Ovary (tissue), 10 donors: ENCODE measurements at places on chromosomes 3 and 15. TPM values are rescaled to one million over a fixed set of nuclear protein-coding genes. Genes with fewer than 3 reads are reported as not detected.

- no peak for DNase-seq
Measured at GRCh38 chr15:39846108-39846507, 63.5 kb upstream of the FSIP1 start.

- no peak for DNase-seq
Measured at GRCh38 chr3:52313774-52314188, 2.3 kb upstream of the DNAH1 start.

DNA sequence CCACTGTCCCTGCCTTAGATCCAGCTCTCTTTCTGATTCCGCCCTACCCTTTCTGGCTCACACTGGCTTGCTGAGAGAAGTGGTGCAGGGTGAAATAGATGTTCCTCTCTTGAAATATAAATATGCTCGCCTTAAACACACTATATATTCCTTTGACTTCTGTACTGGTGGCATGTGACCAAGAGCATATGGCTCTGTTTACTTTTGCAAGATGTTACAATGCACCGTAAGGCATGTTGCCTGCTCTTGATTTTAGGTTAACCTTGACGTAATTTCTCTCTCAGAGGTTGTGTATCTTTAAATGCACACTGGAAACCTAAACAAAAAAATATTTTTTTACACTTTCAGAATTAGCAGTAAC, 749 bp downstream of the RSRC1 start:
- no peak for DNase-seq

DNA sequence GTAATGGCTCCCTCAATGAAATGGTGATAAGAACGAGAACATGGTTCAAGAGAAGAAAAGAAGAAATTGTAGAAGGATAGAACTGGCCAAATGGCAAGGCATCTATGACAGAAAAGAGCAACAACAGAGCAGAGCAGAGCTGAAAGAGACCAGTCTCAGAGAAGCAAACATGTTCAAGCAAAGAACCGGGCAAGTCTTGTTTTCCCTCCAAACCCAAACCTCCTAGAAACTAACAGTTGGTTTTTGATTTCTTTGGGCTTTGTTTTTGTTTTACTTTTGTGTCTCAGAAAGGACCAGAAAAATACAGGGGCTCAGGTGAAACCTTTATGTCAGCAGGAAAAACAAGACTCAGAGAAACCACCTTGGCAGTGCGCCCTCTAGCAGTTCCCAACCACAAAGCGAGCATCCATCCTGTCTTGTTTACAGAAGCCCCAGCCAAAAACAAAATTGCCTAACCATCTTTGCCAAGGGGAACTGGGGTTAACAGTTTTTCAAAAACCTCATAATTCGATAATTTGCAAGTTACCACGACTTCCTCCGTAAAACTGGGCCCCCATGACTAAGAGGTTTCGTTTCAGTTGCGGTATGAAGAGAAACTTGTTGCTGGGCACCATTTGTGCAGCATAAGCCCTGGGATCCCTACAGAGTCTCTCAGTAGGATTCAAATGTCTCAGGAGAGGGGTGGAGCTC, 159.2 kb upstream of the SLC24A5 start:
- DNase-seq, result no peak

- no peak for DNase-seq
Measured at GRCh38 chr3:30347679-30348216, 258.7 kb upstream of the TGFBR2 start.

DNA sequence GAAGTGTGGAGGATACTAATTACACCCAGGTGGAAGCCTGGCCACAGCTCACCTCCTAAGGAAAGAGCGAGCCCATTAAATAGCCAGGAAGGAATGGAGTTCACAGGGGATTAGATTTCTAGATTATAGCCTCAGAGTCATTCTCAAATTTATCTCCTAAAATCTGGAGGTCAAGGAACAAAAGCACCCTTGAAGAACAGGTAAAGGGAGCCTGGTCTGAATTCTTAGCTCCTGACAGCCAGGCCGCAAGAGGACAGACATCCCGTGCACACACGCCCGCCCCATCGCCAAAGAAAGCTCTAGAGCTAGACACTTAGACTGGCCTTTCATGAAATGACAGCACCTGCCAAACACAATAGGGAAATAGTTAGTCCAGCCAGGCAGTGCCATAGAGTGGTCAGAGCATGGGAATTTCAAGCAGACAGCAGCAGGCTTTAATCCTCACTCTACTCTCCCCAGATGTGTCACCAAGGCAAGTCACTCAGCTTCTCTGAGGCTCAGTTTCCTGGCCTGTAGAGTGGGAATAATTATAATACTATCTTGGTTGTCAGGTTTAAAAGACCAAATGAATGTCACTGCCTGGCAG, 59.2 kb downstream of the LIPC start:
- no peak for DNase-seq

- no peak for DNase-seq
Measured at GRCh38 chr3:49456466-49456865, 13.6 kb upstream of the DAG1 start.

GRCh38 chr3:134371542-134372324, 2.5 kb downstream of the AMOTL2 start:
- no peak for DNase-seq

GRCh38 chr3:77800893-77801292, 761.0 kb downstream of the ROBO2 start:
- no peak for DNase-seq

DNA sequence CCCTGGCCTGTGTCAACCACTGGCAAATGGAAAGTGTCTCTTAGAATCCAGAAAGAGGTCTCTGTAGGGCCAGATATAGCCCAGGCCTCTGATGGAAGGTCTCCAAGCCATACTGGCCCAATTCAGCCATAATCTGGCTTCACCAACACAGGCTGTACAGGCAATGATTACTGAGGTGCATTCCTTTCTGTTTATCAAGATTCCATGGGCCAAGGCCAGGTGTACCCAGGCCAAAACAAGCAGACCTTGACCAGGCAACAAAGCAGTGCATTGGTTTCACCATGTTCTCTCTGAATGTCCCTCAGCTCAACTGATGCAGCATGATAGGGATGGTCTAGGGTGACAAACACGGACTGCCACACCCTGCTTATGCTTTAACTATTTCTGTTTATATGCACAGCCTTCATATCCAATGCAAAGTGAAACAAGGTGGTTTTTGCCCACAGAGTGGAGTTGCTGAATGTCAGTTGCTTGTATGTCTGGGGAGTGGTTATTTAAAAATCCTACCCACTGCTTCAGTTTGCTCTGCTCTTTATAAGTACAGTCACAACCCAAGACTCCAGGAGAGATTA, 25.2 kb downstream of the CCNL1 start:
- no peak for DNase-seq

GRCh38 chr3:142159083-142159740, 9.9 kb upstream of the TFDP2 start:
- DNase-seq, result no peak

GRCh38 chr15:64738226-64739095, 36.9 kb downstream of the RBPMS2 start:
- DNase-seq, result no peak

DNA sequence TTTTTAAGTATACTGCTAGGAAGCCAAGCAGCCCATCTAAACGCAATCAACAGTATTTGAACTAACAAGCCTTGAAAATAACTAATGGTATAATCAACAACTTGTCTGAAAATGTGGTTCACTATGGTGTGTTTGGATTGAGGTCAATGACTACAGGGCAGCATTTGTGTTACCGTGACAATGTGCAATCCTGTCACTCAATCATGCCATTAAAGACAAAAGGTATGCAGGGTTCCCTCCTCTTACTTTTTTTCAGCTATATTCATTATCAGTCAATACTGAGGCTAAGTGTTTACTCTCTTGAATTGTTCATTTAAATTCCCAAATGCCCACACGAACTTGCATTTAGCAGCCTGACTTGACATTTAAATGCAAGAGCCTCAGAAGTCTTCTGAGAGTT, 1099.3 kb upstream of the EPHA6 start:
- no peak for DNase-seq

GRCh38 chr3:116148881-116149851, 296.1 kb downstream of the LSAMP start:
- DNase-seq, result no peak

DNA sequence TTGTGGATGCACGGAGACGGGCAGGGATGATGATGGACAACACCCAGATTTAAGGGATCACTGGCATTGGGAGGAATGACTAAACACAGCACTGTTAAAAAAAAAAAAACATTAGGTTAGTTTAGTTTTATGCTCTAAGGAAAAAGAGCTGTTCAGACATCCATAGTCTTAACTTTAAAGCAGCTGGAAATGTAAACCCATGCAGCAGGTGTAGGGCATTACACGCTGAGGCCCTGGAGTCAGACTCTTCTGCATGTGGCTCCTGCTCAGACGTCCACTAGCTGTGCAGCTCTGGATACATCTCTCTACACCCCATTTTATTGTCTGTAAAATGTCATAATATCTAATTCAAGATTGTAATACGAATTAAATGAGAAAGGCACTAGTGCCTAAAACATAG, 191.8 kb upstream of the RASGRP1 start:
- no peak for DNase-seq

DNA sequence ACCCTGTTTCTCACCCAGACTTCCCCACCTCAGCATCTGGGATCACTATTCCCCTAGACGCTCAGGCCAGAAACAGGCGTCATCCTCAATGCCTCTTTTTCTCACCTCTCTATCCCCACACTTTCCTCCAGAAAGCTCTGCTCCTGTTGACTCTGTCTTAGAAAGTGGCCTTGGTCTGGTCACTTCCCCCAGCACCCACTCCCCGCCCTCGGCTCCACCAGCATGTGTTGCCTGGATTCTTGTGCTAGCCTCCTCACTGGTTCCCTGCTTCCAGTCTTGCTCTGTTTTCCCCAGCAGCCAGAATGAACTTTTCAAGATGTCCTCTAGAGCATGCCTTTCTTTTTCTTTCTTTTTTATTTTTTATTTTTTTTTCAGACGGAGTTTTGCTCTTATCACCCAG, 39.7 kb upstream of the ESYT3 start:
- no peak for DNase-seq

- no peak for DNase-seq
Measured at GRCh38 chr3:31050296-31050695, 155.8 kb upstream of the GADL1 start.

GRCh38 chr3:7340795-7341194, 479.9 kb downstream of the GRM7 start:
- DNase-seq, result no peak

The GLCE gene
- 13.0 TPM for polyA plus RNA-seq

The LRRC28 gene
- polyA plus RNA-seq, result 33.8 TPM

The CYP1A2 gene
- not detected for polyA plus RNA-seq

The SSUH2 gene
- 0.80 TPM for polyA plus RNA-seq

The PROS1 gene
- polyA plus RNA-seq, result 68.8 TPM

The FAM3D gene
- polyA plus RNA-seq, result not detected

The CCDC54 gene
- not detected for polyA plus RNA-seq

The POC1A gene
- 1.1 TPM for polyA plus RNA-seq

The SLITRK3 gene
- 7.6 TPM for polyA plus RNA-seq

The CP gene
- 2.1 TPM for polyA plus RNA-seq

The PLSCR5 gene
- polyA plus RNA-seq, result not detected

The ANKRD63 gene
- polyA plus RNA-seq, result not detected

The ATP8B4 gene
- polyA plus RNA-seq, result 11.3 TPM
